ENCODE measurements at places on chromosomes 11 and 22. TPM values are rescaled to one million over a fixed set of nuclear protein-coding genes. Genes with fewer than 3 reads are reported as not detected.
A peak's percentile ranks its signal among the peaks of the same experiment; 100 is the strongest.

Gene BARX2
- 92.8 TPM for total RNA-seq

GRCh38 chr22:23128269-23129108, 13.3 kb downstream of the RSPH14 start:
- ATAC-seq, result peak; percentile 66

Gene GPHA2
- total RNA-seq, result not detected

GRCh38 chr11:31355817-31356216, 13.7 kb downstream of the DCDC1 start:
- ATAC-seq, result no peak

- no peak for ATAC-seq
Measured at GRCh38 chr11:13676576-13676975, 8.1 kb downstream of the FAR1 start.

DNA sequence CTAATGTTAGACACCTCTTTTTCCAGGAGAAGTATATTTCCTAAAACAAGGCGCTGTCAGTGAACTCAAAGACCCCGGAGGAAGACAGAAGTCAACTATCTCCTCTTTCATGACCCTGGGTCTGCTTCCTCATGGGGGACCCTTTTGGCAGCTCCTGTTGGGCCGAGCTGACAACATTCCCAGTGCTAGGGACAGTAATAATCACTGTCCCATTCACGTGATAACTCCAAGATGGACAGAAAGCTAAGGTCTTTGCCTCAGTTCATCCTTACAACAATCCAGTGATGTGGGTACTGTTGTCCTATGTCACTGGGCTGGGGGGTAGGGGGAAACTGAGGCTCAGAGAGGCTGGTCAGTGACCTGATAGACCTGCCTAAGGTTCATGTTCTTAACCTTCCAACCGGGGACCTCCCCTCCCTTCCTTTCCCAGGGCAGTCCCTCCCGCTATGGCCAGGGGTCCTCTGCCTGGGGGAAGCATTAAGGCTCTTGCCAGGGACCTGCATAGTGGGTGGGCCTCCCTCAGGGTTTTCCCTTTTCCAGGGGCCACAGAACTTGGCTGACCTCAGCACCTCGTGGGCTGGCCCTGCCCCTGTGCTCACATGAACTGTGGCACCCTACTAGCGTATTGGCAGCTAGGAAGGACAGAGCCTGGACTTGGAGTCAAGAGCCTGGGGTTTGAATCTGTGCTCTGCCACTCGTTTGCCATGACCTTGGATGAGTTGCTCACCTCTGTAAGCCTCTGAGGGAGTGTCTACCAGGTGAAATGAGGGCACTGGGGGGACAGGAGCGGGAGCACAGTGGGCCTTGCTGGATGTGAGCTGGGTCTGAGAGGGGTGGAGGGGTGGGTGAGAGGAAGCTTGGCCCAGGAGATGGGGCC, 53.6 kb downstream of the LRRC32 start:
- no peak for ATAC-seq

GRCh38 chr11:13440100-13440855, 22.7 kb downstream of the BTBD10 start:
- ATAC-seq, result peak; percentile 95

- no peak for ATAC-seq
Measured at GRCh38 chr11:113563766-113564526, 88.7 kb upstream of the DRD2 start.

Gene KCNJ1
- not detected for total RNA-seq

Gene DUSP8
- total RNA-seq, result 0.76 TPM

DNA sequence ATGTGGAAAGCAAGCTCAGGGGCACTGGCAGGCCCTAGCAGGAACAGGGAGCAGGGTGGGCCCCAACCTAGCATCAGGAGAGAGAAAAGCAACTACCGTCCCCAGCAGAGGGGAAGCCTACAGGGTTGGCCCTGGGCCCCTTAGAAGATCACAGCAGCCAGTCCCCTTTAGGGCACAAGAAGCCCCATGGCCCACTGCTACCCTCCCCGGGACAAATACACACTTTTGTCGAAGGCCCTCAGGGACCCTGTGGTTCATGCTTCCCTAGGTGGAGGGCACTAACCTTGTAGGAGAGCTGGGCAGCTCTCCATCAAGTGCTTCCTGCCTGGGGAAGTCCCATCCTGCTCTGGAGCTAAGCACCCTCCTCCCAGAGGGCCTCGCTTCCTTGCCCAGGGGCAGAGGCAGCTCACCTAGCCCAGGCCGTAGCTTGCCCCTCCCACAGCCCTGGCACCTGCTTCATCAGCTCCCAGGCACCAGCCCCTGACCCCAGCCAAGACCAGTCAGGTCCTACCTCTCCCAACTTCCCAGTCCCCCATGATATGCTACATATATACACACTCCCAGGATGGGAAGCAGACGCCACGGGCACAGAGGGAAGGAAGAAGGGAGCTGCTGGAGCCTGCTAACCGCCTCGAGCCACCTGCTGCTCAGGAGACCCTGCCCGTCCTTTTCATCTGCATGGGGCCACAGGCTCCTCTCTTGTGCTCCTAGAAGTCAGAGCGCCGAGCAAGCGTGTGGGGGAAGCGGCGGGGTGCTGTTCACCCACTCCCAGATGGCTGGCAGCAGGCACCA, 20.1 kb downstream of the SUN2 start:
- ATAC-seq, result peak; percentile 28

DNA sequence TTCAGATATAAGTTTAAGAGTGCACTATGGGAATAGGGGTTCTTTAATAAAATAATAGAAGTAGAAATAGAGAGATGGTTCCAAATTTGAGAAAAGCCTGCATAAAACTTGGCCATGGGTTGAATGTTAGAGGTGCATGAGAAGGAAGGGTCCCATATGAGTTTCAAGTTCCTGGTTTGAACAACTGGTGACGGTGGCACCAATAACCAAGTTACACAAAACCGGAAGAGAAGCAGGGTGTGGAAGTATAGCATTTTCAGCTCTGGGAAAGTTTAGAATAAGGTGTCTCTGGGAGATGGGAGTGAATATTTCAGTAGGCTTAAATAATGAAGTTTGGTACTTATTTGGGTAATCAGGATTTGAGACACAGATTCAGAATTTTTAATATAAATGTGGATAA, 2.4 kb downstream of the CASP1 start:
- no peak for ATAC-seq

Gene LINC01488
- total RNA-seq, result not detected

Gene FAM76B
- total RNA-seq, result 13.6 TPM

Gene ZNF214
- 0.88 TPM for total RNA-seq

Gene DRAP1
- 76.2 TPM for total RNA-seq

Gene DGCR6
- total RNA-seq, result 1.6 TPM

Gene MS4A4A
- 0.24 TPM for total RNA-seq

DNA sequence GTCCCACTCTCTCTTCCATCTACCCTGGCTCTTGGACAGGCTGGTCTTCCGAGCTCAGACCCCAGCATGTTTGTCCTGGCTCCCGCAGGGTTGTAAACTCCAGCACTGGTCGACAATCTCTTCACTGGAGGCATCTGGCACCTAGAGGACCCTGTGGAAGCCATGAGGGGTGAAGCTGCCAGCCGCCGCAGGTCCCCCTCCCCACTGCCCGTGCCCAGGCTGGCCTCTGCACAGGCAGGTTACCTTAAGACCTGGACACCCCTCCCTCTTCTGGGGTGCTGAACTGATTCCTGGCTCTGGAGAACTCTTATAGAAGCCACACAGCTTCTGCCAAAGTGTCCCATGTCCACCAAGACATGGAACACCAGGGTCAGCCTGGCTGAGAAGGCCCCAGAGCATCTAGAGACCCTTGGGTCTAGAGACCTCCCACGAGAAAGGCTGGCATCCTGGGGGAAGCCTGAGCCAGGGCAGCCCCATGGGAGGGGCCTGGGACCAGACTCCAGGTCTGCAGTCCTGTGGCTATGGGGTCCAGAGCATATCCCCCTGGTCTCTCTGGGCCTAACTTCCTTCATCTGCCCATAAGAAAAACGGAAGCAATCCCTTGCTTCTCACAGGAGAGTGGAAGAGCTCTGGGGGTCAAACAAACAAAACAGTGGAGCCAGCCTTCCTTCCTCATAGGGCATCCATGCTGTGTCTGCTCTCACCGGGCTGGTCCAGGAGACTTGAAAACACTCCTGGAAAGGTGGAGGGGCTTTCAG, 30.6 kb downstream of the LMO1 start:
- no peak for ATAC-seq

DNA sequence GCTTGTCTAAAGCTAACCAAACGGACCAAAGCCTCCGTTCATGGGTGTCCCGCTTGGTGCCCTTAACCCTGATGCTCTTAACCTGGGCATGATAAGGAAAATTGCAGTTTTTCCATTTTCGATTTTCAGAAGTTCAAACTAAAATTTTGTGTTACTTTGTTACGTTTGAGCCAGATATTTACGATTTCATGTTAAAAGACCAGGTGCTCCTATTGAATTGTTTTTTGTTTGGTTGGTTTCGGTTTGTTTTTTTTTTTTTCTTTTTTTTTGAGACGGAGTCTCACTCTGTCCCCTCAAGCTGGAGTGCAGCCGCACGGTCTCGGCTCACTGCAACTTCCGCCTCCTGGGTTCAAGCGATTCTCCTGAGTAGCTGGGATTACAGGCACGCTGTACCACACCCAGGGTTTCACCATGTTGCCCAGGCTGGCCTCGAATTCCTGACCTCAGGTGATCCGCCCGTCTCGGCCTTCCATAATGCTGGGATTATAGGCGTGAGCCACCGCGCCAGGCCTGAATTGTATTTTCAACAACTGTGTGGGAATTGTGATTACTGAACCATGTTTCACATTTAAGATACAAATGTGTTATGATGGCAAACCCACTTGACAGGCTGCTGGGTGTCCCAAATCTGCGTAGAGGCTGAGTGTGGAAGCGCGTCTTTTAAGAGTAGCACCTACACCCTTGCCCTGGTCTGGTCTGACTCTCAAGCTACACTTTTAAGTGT, 864 bp upstream of the USP28 start:
- peak; percentile 45 for ATAC-seq

- no peak for ATAC-seq
Measured at GRCh38 chr11:115284773-115285172, 219.4 kb downstream of the CADM1 start.

Gene DAGLA
- 2.3 TPM for total RNA-seq

DNA sequence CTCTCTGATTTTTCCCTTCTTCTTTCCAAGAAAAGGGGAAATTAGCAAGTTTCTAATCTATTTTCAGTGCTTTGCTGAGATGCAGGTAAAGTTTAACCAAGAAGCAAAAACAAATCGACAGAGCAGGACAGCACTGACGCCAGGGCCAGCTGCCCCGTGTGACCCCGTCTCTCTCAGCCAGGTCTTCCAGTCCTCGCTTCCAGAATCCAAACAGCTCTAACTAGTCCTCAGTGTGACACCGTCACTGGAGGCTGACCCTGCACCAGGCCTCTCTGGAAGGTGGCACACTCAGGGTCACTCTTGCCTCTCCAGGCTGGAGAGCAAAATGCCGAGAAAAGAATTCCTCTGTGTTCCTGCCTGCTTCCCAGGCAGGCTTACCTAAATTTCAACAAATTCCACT, 44.8 kb downstream of the SHANK2 start:
- no peak for ATAC-seq

Gene MYO18B
- total RNA-seq, result 0.16 TPM

DNA sequence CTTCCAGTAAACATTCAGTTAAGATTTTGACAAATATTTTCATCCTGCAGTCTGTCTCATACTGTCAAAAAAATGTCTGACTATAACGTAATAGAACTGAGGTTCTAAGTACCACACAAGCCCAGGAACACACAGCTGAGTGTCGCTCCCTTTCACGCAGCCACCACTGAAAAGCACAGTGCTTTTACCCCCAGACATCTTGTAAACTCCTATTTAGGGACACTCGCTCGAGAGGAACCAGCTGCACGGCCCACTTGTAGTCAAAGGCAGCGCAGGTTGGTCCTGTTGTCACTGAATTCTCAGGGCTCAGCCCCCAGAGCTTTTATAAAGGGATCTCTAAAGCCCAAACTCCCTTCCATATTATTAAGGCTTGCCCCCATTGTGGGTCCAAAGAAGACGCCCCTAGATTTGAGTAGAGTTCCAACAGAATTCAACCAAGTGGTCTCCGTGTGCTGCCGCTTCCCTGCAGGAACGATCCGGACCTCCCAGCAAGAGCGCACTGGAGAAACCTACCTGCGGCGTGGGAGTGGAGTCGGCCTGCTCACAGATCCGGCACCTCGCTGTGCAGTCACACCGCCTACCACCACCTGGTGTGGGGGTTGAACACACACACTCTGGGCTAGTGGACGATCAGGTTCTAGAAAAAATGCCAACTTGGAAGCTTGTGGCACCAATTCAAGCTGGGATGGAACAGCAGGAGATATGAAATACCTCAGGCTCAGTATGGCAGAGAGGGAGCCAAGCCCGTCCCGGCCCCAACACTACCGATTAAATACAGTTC, 23.4 kb downstream of the ASPHD2 start:
- ATAC-seq, result no peak

DNA sequence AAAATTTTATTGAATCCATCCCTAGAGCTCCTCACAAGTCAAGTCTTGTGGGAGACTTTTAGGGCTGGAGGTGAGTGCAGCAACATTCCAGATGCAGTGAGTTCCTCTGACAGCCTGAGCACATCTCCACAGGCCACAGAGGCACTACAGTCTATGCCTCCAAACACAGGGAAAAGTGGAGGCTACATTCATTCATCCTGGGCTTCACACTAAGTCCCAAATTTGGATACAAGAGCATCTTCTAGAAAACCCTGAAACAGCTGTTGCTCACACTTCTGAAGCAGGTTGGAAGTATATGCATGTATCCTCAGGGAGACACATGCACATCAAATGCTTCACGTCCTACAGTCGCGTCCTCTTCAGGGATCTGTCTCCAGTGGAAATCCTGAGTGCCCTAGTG, 1.2 kb downstream of the CD3D start:
- ATAC-seq, result no peak

- ATAC-seq, result no peak
Measured at GRCh38 chr11:86551288-86552092, 120.9 kb downstream of the ME3 start.

Gene GUCD1
- 50.1 TPM for total RNA-seq

- no peak for ATAC-seq
Measured at GRCh38 chr11:69504576-69505335, 23.3 kb downstream of the LINC01488 start.
